Aorta (tissue), 5 donors: ENCODE measurements at places on chromosomes 12 and 14. TPM values are rescaled to one million over a fixed set of nuclear protein-coding genes. Genes with fewer than 3 reads are reported as not detected.

HHIPL1 gene
- total RNA-seq: 2.5 TPM

TESPA1 gene
- 1.0 TPM for total RNA-seq

OTX2 gene
- total RNA-seq: not detected

DNA sequence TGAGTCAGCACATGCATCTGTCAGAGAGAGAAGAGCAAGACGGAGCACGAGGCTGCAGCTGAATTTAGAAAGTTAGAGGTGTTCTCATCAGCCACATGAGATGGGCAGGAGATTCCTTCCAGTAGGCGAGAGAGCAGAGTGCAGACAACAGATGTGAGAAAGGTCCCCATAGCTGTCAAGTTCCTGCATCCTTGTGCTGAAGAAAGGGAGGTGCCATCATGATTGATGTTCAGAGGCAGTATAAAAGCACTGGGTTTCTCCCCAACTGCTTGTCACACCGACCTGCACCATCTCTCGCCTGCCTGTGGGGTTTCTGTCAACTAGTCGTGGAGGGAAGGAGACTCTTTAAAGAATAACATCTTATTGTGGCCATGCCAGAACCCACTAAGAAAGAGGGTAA lies at the start of gene MYBPC1:
MYBPC1 (plus strand) TSS at position 272 of the 400 bp plus-strand sequence; CDS start at position 372, 100 bp downstream.
- no peak for DNase-seq
- no peaks in the 10 kb centered on the region for H3K36me3 ChIP-seq
- H3K4me1 ChIP-seq: no peaks in the 10 kb centered on the region
- no peak within 1 kb of the TSS for H3K27ac ChIP-seq
- H3K27me3 ChIP-seq: peaks cover 2% of the 10 kb centered on the region

AKAP6 gene
- 211 TPM for total RNA-seq

DNA sequence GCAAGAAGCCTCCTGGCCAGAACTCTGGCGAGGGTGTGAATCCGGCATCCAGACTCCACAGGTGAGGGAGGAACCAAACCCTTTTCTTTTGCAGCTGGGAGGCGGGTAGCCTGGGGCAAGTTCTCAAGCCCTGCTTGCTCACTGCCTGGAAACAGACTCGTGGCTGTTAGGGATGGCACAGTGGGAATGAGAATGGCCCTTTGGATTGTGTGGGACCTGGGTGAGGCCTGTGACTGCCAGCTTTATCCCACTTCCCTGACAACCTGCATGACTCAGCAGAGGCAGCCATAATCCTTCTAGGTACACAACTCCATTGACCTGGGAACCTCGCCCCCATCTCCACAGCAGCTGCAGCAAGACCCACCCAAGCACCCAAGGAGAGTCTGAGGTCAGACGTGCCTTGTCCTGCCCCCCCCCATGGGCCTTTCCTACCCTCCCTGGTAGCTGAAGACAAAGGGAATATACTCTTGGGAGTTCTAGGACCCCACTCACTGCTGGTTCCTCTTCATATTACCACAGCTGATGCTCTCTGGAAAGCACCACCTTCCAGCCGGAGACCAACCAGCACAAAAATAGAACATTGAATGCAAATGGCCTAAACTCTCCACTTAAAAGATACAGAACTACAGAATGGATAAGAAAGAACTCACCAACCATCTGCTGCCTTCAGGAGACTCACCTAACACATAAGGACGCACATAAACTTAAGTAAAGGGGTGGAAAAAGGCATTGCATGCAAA lies 5.1 kb upstream of the GPR33 start:
- H3K36me3 ChIP-seq: no peaks in the 10 kb centered on the region
- H3K4me1 ChIP-seq: no peaks in the 10 kb centered on the region
- no peak overlapping the region for H3K27ac ChIP-seq
- DNase-seq: peak; percentile 66
- H3K4me3 ChIP-seq: no peak overlapping the region

DNA sequence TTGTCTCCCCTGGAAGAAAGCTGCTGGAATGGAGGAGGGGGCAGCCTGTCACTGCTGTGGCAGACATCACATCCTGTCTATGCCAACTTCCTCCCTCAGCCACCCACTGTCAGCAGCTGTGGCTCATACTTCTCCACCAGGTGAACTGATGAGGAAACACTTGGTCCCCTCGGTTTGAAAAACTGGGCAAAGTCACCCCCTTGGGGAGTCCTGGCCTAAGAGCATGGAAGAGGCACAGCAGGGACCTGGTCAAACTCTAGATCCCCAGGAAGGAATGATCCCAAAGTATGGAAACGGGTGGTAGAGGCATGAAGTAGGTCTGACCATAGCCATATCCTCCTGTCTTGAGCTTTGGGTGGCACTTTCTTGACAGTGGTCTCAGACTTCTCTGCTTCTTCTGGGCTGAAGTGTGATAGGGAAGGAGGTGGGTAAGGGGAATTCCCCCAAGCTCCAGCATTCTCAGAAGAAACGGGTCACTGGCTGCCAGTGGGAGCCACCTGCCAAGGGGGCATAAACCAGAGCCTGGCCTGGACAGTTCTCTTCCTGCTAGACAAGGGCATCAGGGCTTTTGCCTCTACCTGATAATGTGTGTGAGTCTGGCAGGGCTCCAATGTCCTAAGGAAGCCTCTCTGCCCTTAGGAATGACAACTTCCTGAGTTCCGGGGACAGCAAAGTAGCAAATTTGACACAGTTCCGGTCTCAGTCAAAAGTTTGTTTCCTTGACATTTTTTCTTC lies 36.0 kb downstream of the FMNL3 start:
- no peak for DNase-seq
- H3K4me1 ChIP-seq: no peaks in the 10 kb centered on the region
- no peak overlapping the region for H3K4me3 ChIP-seq
- no peaks in the 10 kb centered on the region for H3K36me3 ChIP-seq
- H3K27ac ChIP-seq: no peak overlapping the region

GPR132 gene
- 5.0 TPM for total RNA-seq

DNA sequence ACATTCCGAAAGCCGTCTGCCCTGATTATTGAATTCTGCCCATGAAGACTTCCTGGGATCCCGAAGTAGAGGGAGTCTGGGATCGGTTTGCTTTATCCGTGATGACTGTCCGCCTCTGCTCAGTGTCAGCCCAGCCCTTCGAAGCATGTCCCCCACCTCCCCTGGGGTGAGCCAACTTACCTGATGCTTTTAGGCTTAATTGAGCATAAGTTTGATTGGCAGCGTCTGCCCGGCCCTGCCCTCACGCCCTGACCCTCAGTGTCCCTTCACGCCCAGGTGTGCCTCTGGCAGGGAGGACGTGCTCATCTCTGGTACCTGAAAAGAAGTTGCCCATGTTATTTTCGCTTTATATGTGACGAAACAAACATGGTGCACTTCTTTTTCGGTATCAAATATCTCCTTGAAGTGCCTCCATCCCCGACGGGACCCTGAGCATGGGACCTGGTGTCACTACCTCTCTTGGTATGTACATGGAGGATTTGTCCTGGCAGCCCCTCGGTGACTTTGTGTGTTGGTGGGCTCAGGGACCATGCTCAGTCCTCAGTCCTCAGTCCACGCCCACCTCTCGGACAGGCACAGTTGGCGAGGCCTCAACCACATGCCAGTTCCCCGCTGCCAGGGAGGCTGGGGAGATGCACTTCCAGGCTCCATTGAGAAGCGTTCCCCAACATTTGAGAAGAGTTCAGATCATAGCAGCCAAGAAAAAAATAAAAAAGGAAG lies 130.1 kb upstream of the RTL1 start:
- H3K27me3 ChIP-seq: no peaks in the 10 kb centered on the region
- H3K4me1 ChIP-seq: no peaks in the 10 kb centered on the region
- no peak for DNase-seq
- no peak overlapping the region for H3K27ac ChIP-seq

- H3K4me3 ChIP-seq: no peak overlapping the region
- H3K4me1 ChIP-seq: peaks cover 3% of the 10 kb centered on the region
- H3K27me3 ChIP-seq: no peaks in the 10 kb centered on the region
Measured at GRCh38 chr14:61718039-61718438, 22.7 kb downstream of the HIF1A start.

DNA sequence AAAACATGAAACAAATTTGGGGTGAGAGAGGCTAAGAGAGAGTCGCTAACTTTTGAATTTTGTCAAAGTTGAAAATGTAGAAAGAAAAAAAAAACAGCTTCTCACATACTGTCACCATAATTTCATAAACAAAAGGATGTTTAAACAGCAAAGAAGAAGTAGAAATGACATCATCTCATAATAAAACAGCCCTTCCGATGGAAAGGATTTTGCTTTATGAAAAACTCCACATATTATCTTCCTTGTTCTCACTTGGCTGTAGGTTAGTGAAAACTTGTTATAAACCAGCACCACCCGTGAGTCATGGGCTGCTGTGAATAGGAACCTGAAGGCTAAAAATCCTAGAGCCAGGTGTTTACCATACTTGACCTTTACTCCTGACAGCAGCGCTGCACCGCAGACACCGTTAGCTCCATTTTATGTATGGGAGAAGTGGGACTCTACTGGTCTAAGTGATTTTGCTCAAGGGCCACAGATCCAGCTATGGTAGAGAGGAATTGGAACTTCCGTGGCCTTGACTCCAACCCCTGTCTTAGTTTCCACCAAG lies 63.0 kb upstream of the VRK1 start:
- H3K36me3 ChIP-seq: no peaks in the 10 kb centered on the region
- no peaks in the 10 kb centered on the region for H3K4me1 ChIP-seq
